Adrenal gland (tissue), 19 donors: ENCODE measurements at places on chromosomes 3 and 15. TPM values are rescaled to one million over a fixed set of nuclear protein-coding genes. Genes with fewer than 3 reads are reported as not detected.

The PLD1 gene
- 105 TPM for total RNA-seq

The LRRIQ4 gene
- total RNA-seq: not detected

The IL17RB gene
- 0.44 TPM for total RNA-seq

The XCR1 gene
- total RNA-seq: 0.17 TPM

GRCh38 chr3:30924763-30925162 is 30.3 kb upstream of the GADL1 start:
- DNase-seq: no peak

DNA sequence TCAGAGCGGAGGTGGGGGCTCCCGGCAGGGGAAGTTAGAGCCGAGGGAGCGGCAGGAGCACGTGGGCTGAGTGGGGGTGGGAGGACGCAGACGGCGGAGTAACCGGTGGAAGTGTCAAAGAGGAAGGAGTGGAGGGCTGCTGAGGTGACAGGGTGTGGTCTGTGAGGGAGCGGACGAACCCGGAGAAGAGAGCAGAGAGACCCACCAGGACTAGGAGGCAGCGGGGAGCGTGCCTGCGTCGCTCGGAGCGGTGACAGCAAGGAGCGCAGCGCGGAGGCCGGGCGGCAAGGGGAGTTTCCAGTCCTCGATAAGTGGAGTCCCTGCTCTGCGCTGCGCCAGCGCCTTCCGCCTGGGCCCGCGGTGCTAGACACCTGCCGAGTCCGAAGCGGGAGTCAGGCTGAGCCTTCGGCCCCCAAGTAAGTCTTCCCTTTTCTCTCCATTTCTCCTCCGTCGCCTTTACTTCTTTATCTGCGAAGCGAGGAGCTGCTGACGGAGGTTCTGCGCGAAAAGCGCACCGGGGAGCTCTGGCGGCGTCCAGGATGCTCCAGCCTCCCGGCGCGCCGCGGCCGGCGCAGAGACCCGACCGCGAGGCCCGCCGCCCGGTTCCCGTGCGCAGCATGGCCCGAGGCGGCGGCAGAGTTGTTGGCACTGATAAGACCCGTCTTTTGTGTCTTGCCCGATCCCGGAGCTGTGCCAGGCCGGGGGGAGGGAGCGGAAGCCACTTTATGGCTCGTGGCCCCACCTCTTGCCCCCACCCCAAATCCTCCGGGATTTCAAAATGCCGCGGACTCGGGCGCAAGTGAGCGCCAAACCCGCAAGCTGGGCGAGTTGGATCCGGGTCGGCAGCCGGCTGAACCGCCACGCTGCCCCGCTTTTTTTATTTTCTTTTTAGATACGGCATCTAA is 533.0 kb upstream of the SEMA6D start:
- no peak for DNase-seq

DNA sequence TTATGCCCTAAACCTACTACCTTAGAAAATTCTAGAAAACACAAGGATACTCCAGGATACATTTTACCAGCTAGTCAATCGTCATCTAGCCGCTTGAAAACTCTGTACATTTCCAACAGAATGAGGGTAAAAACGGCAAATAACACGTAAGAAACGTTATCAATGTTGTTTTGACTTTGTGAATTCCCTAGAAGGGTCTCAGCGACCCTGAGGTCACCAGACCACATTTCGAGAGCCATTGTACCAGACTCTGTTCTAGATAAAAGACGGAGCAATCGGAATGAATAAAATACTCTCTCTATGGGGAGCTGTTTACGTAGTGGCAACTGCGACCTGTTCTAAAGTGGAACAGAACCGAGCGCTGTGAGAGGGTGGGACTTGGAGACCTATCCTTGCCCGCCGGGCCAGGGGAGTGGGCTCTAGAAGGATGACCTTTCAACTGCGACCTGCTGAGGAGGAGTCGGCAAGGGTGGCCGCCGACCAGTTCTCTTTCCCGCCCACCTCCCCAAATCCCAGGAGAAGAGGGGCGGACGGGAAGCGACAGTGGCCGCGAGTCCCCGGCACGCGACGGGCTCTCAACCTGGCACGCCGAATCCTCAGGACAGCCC is 778 bp upstream of the AP4E1 start:
- DNase-seq: peak; percentile 41

DNA sequence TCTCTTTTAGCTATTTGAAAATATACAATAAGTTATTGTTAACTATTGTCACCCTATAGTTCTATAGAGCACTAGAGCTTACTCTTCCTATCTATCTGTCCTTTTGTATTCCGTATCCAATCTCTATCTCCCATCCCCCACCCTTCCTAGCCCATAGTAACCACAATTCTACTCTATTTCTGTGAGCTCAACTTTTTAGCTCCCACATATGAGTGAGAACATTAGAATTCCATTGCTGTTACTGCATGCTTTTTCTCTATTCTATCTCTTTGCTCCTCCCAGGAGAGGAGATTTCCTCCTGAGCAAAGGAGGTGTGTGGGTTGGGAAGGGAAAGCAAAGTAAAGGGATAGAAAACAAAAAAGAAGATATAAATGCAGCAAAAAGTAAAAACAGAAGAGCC is 105.6 kb upstream of the SLC4A7 start:
- no peak for DNase-seq

The GCSAM gene
- 0.18 TPM for total RNA-seq

The OCA2 gene
- total RNA-seq: 0.44 TPM

The IQCF5 gene
- not detected for total RNA-seq

DNA sequence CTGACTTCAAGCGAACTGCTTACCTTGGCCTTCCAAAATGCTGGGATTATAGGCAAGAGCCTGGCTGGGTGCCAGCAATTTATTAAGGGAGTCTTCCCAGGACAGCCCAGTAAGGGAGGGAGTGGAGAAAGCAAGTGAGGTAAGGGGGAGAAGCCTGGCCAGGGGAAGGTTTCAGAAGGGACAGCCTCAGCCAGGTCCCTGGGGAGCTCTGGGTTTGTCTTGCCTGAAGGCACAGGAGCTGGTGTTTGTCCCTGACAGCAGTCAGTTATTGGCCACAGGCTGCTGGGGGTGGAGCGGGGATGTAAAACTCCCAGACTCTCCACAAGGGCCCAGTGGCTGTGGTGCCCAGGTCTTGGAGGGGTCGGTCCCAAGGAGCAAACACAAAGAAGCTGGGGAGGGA is 33.0 kb upstream of the CDCP1 start:
- DNase-seq: no peak

DNA sequence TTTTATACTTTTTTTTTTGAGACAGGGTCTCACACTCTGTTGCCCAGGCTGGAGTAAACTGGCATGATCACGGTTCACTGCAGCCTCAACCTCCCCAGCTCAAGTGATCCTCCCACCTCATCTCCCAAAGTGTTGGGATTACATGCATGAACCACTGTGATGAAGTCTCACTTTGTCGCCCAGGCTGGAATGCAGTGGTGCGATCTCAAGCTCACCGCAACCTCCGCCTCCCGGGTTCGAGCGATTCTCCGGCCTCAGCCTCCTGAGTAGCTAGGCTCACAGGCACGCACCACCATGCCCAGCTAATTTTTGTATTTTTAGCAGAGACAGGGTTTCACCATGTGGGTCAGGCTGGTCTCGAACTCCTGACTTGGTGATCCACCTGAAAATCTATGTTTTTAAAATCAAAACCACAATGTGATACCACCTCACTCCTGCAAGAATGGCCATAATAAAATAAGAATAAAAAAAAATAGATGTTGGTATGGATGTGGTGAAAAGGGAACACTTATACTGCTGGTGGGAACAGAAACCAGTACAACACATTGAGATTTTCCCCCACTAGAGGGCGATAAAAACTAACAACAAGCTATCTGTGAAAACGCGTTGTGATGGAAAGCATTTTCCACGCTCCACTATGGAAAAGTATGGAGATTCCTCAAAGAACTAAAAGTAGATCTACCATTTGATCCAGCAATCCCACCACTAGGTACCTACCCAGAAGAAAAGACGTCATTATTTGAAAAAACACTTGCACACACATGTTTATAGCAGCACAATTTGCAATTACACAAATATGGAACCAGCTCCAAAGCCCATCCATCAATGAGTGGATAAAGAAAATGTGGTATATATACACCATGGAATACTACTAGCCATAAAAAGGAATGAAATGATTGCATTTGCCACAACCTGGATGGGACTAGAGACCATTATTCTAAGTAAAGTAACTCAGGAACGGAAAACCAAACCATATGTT is 26.8 kb upstream of the OCA2 start:
- no peak for DNase-seq

DNA sequence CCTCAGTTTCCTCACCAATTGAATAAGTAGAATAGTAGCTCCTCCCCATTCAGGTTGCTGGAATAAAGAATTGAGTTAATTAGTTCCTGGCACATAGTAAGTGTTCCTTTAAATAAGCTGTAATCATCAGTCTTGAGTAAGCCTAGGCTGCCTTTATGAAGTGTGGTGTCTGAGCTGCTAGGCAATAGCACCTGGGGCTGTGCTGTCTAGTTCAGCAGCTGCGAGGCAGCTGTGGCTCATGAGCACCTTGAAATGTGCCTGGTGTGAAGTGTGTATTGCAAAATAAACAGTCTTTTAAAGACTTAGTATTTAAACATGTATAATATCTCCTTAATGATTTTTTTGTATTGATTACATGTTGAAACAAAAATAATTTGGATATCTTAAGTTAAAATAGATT is 77.6 kb downstream of the TOP2B start:
- DNase-seq: no peak

The CPLX3 gene
- 0.69 TPM for total RNA-seq

The ITIH3 gene
- total RNA-seq: 5.1 TPM
